ENCODE measurements at places on chromosomes 1 and 21.

GRCh38 chr1:46603858-46604549, at the start of gene MKNK1:
Gene MKNK1 (minus strand): TSS chr1:46604268. CDS start chr1:46583327, 20,941 bp downstream.
- DNase-seq: peak; percentile 95

DNA sequence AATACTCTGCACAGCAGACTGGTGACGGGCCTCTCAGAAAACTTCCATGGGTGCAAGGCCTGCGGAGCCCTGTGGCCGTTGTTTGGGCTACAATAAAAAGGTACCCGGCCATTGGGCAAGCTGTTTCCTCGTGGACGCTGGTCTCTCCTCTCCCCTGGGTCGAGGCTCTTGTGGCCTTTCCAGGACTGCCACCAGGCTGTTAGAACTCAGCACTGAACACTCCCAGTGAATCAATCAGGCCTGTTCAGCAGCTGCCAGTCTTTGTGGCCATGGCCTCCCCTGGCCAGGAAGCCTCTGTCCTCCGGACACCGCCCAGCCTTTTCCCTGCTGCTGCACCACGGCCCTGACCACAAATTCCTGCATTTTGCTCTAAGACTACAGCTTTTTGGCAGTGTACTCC, 33.0 kb upstream of the ACTRT2 start:
- DNase-seq: no peak

GRCh38 chr21:28632755-28633408, 359.8 kb downstream of the LTN1 start:
- DNase-seq: no peak

DNA sequence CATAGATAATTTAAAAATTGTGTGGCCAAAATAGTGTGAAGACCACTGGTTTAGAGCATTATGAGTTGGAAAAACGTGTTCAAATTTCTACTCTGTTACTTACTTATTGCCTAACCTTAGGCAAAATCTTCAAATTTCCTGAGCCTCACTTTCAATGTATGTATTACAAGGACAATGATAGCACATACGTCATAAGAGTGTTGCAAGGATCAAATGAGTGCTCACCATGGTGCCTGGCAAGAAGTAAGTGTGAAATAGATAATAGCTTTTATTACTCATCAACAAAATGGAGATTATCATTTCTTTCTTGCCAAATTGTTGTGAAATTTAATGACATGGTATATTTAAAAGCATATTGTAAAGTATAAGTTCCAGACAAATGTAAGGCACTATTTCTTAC, 57.2 kb downstream of the FH start:
- no peak for DNase-seq

GRCh38 chr1:99534638-99534930, 111.3 kb upstream of the PALMD start:
- no peak for DNase-seq

DNA sequence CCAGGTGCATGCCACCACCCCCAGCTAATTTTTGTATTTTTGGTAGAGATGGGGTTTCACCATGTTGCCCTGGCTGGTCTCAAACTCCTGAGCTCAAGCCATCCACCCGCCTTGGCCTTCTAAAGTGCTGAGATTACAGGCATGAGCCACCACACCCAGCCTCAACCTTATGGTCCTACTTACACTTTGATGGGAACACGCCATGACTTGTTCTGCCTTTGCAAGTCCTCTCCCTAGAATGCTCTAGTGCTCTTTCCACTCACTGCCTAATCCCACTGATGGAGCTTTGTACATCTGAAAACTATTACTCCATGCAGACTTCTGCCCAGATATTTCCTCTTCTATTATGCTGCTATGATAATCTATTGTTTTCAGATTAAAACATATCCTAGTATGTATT, 174.3 kb downstream of the DAB1 start:
- DNase-seq: no peak

DNA sequence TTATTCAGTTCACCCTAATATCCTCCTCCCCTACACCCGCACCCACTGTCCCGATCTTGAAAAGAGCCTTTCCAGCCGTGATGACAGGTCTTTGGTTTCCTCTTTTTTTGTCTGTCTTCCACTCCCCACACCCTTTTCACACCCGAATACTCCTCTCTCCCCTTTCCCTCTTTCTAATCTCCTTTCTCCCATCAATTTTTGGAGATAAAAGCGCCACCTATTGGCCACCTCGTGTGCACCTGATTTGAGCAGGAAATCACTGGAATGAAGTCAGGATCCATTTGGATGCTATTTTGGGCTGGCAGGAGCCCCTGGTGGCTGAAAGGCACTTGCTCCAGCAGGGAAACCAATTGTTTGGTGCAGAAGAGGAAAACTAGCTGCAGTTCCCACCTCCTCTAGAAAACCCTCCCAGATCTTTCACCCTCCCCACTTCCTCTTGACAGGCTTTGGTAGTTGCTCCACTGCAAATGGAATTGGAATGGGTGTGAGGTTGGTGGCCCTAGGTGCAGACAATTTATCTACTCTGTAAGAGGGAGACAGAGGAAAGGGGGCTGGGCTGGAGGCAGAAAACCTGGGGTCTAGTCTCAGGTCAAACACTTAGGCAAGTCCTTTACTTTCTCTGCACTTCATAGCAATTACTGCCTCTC, 8.4 kb downstream of the FOXE3 start:
- DNase-seq: no peak

GRCh38 chr1:11691302-11691914, at the start of gene DRAXIN:
Gene DRAXIN (plus strand): TSS chr1:11691710. CDS start chr1:11706259, 14,549 bp downstream.
- DNase-seq: no peak

- DNase-seq: no peak
These were observed 465.2 kb downstream of the USP25 start for GRCh38 chr21:16194788-16195537.

GRCh38 chr1:102742426-102742825, 365.9 kb downstream of the COL11A1 start:
- DNase-seq: no peak

DNA sequence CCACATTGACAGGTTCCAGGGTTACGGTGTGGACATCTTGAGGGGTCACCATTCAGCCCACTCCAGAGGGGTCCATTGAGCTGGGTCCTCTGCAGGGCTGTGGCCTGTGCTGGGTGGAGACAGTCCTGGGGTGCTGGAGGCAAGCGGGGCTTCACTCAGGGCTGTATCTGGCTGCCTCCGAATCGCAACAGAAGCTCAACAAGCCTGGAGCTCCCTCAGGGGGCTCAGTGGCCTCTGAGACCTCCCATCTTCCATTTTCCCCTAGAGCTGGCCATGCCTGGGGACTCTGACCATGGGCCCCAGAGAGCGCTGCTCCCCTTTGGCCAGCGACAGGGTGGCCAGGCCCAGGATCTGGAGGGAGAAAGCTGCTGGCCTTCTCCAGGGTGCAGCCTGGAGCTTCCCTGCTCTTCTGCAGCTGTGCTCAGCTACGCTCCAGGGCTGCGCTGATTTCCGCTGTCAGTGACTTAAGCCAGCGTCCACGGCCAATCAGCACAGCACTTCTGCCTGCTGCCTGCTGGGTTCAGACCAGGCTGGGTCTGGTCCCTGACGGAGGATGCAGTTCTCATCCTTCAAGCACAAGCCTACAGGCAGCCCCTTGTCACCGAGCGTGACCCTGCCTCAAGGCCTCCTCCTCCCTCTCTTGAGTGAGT, 45.0 kb upstream of the ADARB1 start:
- no peak for DNase-seq

DNA sequence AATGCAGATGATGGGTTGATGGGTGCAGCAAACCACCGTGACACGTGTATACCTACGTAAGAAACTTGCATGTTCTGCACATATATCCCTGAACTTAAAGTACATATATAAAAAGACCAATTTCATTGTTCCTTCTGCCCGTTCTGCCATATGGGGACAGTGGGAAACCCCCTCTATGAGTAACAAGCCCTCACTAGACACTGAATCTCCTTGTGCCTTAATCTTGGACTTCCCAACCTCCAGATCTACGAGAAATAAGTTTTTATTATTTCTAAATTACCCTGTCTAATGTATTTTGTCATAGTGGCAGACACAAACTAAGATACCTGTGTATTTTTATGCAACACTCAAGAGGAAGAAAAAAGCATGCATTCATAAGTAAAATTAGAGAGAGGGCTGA, 10.0 kb downstream of the GBP7 start:
- DNase-seq: no peak

- no peak for DNase-seq
These were observed 29.2 kb downstream of the SEC16B start for GRCh38 chr1:177940682-177941081.

- no peak for DNase-seq
These were observed 20.2 kb upstream of the TOR3A start for GRCh38 chr1:179061360-179062282.

DNA sequence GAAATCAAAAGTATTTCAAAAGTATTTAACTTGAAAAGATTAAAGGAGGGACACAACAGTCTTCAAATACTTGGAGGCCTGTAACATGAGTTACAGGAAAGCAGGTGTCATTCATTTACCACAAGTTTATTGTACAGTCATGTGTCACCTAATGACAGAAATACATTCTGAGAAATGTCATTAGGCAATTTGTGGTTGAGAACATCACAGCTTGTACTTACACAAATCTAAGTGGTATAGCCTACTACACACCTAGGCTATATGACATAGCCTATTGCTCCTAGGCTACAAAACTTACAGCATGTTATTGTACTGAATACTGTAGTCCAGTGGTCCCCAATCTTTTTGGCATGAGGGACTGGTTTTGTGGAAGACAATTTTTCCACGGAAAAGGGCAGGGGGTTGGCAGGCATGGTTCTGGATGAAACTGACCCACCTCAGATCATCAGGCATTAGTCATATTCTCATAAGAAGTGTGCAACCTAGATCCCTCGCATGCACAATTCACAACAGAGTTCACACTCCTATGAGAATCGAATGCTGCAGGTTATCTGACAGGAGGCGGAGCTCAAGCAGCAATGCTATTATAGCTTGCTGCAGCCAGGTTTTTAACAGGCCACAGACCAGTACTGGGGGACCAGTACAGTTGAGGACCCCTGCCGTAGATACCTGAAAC, 25.0 kb upstream of the PHTF1 start:
- no peak for DNase-seq

DNA sequence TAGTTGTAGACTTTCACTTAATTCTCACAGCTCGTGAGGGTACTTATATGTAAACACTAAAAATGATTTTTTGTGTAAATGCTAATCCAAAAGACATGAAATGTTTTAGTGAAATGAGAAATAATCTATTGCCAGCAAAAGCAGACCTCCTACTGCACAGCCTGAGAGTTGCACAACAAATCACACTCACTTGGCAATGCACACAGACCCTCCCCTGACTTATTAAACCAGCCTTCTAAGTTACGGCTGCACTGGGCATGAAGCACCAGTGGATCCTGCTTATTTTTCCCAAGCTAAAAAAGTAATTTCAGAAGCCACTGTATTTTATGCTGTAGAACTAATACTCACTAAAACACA, 10.3 kb downstream of the ERRFI1 start:
- no peak for DNase-seq

GRCh38 chr1:7526196-7526866, 244.8 kb upstream of the VAMP3 start:
- no peak for DNase-seq

- DNase-seq: no peak
These were observed 22.5 kb downstream of the MMEL1 start for GRCh38 chr1:2610036-2610959.

DNA sequence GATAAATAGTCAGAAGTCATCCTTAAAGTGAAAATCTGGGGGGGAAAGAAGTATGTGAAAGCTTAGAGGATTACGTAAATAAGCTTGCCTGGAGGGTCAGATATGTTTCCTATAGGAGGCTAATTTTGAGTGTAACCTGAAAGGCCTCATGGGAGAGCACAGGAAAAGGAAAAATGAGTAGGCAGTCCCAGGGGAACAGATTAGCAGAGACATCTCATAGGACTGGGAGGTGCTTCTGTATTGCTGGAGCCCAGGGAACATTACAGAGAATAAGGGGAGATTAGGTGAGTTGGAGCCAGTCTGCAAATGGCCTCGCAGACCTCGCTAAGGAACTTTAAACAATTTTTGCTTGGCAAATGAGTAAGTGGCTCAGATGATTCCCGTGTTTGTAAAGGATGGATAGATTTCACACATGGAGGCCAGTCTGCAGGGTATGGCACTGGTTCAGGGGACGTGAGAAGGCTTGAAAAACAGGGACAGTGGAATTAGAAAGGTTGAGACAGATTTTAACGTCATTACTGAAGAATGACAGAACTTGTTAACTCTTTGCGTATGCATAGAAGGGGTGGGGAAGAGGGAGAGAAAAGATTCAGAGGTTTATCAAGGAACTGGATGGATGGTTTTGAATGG, 149.1 kb downstream of the GREM2 start:
- DNase-seq: no peak

DNA sequence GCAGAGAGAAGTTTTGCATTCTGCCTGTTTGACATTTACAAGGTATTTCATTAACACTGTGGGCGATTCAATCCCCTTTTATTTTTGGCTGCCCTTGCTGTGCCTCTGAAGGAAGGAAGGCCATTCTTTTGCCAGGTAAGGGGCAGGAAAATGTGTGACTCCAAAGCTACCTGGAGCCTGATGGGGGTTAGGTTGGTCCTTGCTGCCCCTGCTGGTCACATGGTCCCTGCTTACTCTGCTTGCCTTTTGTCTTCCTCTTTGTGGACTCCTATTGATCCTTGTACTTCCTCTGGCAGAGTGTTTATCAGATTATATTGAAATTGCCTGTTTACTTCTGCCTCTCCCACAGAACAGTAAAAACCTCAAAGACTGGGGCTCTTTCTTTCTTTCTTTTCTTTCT, 65.7 kb downstream of the ST6GALNAC3 start:
- DNase-seq: no peak

GRCh38 chr1:105137543-105138457, 1388.1 kb downstream of the AMY1C start:
- no peak for DNase-seq

DNA sequence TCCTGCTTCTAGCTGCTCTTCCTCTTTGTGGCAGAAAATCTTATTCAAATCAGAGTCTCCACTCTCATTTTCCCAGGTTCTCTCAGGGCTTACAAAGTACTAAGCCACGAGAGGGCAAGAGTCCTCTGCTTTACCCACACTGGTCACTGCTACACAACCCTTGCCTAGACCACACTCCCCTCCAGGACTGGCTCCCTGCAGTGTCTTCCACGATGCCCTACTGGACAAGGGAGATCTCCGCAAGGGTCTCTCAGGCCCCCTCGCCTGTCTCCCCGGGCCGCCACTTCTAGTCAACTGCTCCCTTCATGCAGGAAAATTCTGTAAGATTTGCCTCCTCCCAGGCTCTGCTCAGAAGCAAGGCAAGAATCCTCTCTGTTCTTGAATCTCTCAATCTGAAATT, 319.6 kb downstream of the RRAGC start:
- DNase-seq: no peak

GRCh38 chr1:246213036-246213435, 294.0 kb downstream of the SMYD3 start:
- DNase-seq: no peak

- no peak for DNase-seq
These were observed 30.1 kb downstream of the LRIG2 start for GRCh38 chr1:113103048-113103447.

- DNase-seq: no peak
These were observed 3.1 kb upstream of the MOB3C start for GRCh38 chr1:46619656-46620258.

DNA sequence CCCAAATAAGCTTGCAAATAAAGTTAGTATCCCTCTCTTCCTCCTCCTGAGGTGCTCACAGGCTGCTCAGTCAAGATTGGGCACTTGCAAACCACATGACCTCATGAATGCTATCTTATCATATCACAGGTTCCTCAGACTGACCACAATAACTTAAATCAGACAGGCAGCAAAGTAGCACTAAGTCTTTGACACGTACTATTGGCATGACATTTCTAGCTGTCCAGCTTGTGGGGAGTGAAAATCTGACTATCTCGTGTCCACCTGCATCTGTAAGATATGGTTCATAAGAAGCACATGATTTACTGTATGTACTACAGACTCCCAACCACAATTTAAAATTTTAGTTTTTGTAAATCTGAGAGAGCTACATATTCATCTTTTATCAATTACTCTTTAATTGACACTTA, 58.0 kb upstream of the GFI1 start:
- no peak for DNase-seq

Measured in stimulated activated CD4-positive, alpha-beta T cell treated with anti-CD3 and anti-CD28 coated beads, TNF-alpha, amount 100 ng/mL, for 24 hours (primary cell).